ENCODE measurements at places on chromosomes 7 and 10. TPM values are rescaled to one million over a fixed set of nuclear protein-coding genes. Genes with fewer than 3 reads are reported as not detected.

DNA sequence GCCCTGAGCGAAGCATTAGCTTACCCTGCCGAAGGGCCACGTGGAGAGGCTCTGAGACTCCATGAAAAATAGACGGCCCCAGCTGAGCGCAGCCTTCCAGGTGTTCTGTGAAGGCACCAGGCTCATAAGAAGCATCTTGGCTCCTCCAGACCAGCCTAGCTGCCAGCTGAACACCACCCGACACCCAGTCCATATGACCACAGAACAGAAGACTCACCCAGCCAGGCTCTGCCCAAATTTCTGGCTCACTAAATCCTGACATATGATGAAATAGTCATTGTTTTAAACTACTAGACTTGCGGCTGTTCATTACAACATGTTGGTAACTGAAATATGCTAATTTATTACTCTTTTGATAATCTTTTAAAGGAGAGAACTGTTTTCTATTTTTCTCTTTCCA is 99.5 kb upstream of the ABI1 start:
- no peaks in the 10 kb centered on the region for H3K4me1 ChIP-seq
- H3K4me3 ChIP-seq, result no peak overlapping the region
- no peak for DNase-seq
- H3K36me3 ChIP-seq, result no peaks in the 10 kb centered on the region
- H3K27me3 ChIP-seq, result no peaks in the 10 kb centered on the region

GRCh38 chr10:115167751-115168150 is 74.6 kb downstream of the ATRNL1 start:
- H3K27ac ChIP-seq, result no peak overlapping the region
- peaks cover 22% of the 10 kb centered on the region for H3K36me3 ChIP-seq
- no peak for DNase-seq
- H3K27me3 ChIP-seq, result no peaks in the 10 kb centered on the region

DNA sequence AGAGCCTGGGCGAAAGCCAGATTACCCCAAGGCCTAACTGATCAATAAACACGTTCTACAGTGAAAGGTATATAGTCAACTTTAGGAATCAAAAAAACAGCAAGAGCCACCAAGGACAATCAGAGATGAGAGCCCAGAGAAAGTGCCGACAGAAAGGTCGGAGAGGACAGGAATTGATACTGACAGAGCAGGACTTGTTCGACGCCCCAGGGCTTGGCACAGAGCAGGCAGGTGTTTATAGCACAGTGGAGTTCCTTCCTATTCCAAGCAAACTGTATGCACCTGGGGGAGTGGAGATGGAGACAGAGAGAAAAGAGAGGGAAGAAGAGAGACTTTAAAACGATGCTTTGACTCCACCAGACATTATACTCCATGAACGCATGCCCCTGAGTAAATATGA is 39.5 kb downstream of the PPP1R3C start:
- DNase-seq, result no peak
- no peak overlapping the region for H3K27ac ChIP-seq
- no peak overlapping the region for H3K4me3 ChIP-seq

DNA sequence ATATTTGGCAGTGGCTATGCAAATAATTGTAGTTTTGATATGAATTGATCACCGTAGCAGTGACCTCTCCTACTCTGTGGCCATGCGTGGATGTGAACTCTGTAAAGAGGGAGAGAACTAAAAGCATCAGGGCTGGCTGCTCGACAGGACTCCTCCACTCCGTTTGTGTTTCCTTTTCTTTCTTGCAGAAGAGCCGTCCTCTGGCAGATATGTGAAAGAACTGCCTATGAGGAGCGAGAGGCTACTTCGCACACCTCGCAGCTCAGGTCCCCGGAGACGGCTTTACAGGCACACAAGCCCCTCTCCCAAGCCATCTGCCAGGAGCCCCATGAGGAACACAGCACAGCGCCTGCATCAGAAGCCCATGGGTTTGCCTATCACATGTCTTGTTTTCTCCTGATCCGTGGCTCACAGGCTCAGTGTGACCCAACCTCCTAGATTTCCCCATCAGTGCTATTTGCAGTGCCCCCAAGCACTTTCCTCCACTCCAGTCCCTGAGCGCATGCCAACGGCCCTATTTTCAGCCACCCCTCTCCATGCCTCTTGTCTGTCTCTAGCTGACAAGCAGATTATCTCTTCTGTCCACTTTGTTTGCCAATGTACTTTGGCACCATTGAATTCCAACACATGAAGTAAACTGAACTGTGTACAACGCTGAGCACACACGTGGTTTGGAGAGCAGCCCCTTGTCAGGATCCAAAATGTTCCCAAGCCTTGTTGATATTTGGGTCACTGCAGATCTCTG is 164.3 kb upstream of the AKR1E2 start:
- no peaks in the 10 kb centered on the region for H3K36me3 ChIP-seq
- peaks cover 12% of the 10 kb centered on the region for H3K4me1 ChIP-seq
- H3K4me3 ChIP-seq, result no peak overlapping the region
- DNase-seq, result no peak

Gene UCN3
- not detected for total RNA-seq
